ENCODE measurements at places on chromosomes 11 and 22.

DNA sequence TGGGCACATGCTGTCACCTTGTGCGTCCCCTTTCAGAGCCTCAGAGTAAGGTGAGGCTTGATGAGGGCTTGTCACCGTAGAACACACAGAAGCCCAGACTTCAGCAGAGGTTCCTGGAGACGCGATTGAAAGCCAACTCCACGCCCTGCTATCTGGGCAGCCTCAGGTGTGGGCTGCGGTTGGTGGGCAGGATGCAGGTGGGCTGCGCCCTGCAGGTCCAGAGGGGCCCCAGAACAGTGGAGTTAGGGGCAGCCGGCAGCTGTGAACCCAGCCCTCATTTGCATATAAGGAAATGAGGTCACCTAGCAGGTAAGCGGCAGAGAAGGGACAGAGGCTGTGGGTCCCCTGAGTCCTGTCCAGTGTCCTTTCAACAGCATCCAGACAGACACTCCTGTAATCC is 15.4 kb downstream of the PHLDA2 start:
- no peak for DNase-seq

DNA sequence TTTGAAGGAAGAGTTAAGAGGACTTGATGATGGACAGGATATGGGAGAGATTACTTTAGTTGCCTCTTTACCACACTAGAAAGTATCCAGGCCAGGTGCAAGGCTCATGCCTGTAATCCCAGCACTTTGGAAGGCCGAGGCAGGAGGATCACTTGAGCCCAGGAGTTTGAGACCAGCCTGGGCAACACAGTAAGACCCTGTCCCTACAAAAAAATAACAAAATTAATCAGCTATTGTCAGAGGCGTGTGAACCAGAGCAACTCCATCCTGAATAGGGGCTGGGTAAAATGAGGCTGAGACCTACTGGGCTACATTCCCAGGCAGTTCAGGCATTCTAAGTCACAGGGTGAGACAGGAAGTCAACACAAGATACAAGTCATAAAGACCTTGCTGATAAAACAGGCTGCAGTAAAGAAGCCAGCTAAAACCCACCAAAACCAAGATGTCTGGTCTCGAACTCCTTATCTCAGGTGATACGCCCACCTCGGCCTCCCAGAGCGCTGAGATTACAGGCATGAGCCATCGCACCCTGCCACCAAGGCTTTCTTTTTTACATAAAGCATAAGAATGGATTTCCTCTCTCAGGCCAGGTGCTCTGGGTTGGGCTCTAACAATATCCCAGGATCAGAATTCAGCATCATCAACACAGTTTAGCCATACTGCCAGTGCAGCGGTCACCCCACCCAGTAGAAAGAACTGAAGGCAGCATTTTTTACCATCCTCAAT is 17.8 kb downstream of the PI4KA start:
- no peak for DNase-seq

GRCh38 chr11:60498399-60498798 is 5.8 kb downstream of the MS4A12 start:
- DNase-seq: no peak

- DNase-seq: no peak
Measured at GRCh38 chr11:57604296-57605027, 7.0 kb downstream of the SERPING1 start.

GRCh38 chr22:39205344-39206021 is 39.3 kb downstream of the PDGFB start:
- no peak for DNase-seq

DNA sequence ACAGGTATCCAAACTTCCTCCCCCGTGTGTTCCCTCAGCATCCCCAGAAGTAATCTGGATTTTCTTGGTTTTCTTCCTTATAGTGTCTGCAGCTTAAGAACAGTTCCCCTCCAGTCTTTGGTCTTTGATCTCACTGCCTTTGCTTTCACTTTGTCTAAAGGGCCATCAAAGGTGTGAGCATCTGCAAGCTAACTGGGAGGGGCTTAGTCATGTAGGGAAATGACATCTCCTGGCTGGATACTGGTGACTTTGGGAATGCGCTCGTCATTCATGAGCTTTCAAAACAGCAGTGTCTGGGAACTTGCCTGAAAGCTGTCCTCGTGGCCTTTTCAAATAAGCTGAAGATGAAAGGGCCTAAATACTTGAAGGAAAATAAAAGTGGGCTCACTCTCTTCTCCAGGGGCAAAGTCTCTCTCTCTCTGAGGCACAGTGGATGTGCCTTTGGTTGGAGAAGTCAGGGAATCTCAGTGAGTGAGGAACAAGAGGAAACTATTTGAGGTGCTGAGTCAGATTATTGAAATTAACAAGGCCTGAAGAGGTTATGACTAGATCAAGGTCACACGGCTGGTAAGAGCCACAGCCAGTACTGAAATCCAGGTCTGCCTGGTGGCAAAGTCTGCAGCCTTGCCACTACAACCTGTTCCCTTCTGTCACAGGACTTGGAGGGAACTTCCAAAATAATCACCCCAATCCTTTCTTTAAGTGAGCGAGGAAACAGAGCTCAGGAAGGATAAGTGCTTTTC is 45.6 kb upstream of the TENM4 start:
- DNase-seq: no peak
